ENCODE measurements at places on chromosomes 5 and 9.
A peak's percentile ranks its signal among the peaks of the same experiment; 100 is the strongest.

GRCh38 chr5:170860818-170861666 is 776 bp upstream of the RANBP17 start:
- no peak for DNase-seq

DNA sequence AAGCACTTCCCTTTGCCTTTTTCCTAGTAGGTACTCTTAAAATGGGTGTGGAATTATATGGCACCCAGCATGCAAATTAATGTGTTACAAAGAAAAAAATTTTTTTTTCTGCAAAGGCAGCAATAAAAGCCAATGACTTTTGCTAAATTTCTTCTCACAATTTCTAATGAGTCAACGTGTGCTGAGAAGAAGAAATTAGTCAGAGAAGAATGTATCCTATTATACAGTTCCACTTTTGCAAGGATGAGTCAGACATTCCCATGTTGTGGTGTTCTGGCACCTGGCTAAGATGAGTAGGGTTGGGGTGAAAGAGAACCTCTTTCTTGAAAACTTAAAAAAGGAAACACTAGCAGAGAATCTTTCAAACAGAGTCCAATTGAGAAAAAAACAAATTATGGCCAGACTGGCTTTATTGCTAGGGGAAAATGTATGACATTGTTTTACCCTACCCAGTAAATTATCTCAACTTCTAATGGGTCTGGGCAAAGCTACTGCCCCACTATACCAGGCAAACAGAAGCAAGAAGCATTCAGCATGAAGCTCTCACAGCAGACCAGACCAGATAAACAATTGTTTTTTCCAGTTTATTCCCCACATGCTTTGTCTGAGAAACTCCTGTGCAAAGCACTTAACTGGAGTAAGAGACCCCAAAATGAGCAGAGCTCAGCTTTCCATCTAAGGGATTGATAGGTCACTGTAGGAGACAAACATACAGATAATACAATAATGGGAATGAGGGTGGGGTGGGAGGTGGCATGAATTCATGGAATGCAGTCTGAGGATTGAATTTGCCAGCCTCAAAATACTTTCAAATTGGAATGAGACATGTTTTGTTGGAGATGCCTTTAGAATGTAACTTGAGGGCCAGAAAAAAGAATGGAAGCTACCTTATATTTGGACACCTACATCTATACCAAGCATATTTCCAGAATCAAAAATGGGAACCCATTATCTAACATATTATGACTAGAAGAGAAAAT is 220.8 kb upstream of the RFX3 start:
- no peak for DNase-seq

GRCh38 chr5:174446988-174447387 is 277.4 kb upstream of the MSX2 start:
- no peak for DNase-seq

- no peak for DNase-seq
Observed at GRCh38 chr9:126376311-126377175, 49.9 kb downstream of the MVB12B start.

- no peak for DNase-seq
Observed at GRCh38 chr9:129665389-129665775, at the start of gene PRRX2. Gene PRRX2 (plus strand): TSS chr9:129665647. CDS start chr9:129665868, 221 bp downstream.

DNA sequence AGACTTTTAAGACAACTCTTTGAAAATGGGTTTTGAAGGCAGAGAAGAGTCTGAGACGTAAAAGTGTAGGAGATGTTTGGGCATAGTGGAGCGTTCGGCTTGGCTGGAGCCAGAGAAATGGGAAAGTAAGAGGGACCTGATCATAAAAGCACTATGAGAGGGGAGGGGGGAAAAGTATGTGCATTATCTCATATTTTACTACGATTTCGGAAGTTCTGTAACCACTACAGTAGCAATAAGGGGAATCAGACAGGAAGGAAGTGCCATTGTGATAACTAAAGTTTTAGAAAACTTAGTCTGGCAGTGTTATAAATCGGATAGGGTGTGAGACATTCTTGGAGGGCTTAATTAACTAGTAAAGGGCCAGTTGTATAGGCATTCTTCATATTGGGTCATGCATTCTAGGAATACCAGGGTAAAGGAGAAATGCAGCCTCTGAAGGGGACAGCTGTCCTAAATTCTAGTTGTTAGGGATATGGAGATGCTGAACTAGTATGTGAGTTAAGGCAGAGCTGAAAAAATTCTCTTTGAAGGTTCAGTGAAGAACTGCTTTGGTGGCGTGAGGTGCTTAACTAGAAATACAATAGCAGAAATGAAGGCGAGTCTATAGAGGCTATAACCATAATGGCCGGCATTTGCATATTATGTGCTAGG is 83.8 kb upstream of the FREM1 start:
- no peak for DNase-seq

GRCh38 chr5:40437452-40437861 is 242.3 kb upstream of the PTGER4 start:
- peak; percentile 9 for DNase-seq

- no peak for DNase-seq
Observed at GRCh38 chr5:29321591-29321990, 1871.9 kb upstream of the CDH6 start.

- no peak for DNase-seq
Observed at GRCh38 chr5:55159763-55160492, at the start of gene GPX8. Gene GPX8 (plus strand): TSS chr5:55160171. CDS start chr5:55160193, 22 bp downstream.

- no peak for DNase-seq
Observed at GRCh38 chr9:18632632-18633403, 158.9 kb downstream of the ADAMTSL1 start.

DNA sequence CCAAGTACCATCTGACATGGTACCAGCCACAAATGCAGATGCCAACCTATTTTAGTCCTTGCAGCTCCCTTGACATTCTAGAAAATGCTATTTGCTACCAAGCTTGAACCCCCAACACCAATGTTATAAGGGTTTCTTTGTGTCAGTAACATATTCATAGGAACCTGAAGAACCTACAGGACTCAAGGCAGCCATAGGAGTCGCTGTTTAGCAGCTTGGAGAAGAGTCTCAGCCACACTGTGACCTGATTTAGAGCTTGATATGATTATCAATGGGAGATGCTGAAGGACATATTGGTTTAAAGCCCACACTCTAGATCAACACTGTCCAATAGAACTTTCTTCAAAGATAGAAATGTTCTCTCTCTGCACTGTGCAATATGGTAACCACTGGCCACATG is 6.4 kb upstream of the ZFR start:
- DNase-seq = no peak

DNA sequence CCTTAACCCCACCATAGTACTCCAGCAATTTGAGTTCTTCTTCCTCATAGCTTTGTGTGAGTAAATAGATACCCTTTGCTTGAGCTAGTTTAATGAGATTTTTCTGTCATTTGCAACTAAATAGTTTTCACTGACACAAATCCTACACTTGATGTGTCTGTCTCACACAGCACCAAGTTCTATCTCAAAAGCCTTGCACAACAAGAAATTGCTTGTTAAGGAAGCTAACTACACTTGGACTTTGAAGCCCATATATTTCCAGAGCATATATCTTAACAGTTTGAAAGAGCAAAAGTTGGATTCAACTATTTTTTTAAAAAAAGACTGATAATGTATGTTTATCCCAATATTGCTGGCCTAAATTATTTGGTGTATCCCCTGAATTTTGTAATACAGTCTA is 459.2 kb downstream of the ACTL7B start:
- no peak for DNase-seq

GRCh38 chr9:17236147-17236546 is 101.3 kb downstream of the CNTLN start:
- DNase-seq = no peak

DNA sequence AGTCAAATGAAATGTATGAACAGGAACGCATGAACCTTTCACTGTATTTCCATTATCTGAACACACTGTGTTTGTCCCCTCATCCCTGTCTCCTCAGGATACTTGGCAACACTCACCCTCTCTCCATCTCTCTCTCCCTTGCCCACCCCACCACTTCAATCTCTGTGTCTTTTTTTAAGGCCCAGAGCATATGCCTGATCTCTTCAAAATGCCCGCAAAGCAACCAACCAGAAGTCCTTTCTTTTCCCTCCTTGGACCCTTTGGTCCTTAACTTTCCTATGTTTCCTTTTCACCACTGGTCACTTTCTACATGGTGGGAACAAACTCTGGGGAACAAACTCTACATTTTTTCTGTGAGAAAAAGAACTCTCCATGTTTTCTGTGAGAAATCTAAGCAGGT is 3.2 kb upstream of the IRF1 start:
- DNase-seq = no peak

DNA sequence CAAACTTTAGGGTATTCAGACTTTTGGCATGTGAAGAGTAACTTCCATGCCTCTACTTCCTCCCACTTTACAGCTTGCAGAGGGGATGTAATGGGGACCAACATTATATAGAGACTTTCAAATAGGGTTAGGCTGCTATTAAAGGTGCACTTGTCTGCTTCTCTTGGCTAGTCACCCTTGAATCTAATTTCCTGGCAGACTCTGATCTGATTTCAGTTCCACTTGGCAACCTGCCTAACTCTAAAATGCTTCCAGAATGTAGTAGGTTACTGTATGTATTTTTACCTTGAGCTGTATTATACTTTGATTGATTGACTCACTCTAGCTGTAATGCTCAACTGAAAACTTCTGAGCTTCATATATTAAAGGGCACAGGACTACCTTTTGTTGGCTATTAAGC is 693.4 kb downstream of the KCTD16 start:
- no peak for DNase-seq

DNA sequence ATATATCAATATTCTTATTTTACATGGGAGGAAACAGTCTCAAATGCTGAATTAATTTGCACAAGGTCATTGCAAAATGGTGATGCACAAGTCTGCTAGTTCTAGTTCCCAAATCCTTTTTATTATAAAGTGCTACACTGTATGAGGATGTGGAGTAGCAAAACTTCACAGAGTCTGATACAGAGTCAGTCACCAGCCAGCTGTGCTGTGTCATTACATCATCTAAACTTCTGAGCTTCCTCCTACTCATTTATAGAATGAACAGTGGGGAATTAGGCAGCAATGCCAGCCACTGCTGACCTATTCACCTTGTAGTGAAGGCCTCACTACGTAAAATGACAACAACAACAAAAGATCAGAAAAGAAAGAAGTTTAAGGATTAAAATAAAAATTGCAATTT is 357.8 kb downstream of the TMEM167A start:
- DNase-seq = no peak

GRCh38 chr5:126198531-126198930 is 224.7 kb upstream of the GRAMD2B start:
- DNase-seq = no peak

DNA sequence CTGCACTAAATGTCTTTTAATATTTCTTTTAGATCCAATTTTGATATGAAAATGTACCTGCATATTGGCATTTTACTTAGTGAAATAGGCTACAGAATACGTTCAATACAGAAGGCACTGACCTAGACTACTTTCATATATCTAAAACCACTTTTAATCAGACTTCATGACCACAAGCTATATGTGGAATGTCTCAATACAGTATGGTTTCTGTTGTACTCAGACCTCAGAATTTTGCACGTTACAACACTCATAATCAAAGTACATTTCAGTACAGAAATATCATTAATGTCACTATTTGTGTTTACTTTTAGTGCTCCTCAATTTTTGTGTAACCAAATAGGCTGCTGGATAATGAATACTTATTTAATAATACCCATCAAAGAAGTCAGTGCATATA is 74.8 kb downstream of the MEF2C start:
- DNase-seq = no peak

- DNase-seq = no peak
Observed at GRCh38 chr5:66249920-66250319, 105.8 kb downstream of the SREK1 start.

DNA sequence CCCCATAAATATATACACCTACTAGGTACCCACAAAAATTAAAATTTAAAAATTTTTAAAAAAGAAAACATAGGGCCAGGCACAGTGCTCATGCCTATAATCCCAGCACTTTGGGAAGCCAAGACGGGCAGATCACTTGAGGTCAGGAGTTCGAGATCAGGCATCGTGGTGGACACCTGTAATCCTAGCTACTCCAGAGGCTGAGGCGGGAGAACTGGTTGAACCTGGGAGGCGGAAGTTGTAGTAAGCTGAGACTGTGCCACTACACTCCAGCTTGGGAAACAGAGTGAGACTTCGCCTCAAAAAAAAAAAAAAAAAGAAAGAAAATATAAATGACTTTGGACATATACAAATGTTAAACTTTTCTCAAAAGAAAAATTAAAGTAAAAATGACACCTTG is 33.3 kb upstream of the RNF38 start:
- DNase-seq = no peak

DNA sequence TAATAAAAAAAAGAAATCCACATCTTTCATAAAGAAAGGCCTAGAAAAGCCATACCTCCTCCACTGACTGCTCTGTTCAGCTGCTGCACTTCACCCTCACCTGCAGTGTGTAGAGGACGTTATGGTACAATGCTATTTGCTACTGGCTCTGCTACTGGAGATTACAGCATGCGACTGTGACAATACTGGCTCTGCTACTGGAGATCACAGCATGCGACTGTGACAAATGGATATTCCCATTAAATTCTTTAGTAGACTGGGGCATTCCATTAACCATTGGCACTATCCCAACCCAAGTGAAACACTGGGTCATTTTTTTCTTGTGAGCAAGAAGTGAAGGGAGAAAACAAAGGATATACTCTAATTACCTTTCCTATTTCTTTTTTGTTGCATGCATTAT is 1063.5 kb upstream of the DMAC1 start:
- DNase-seq = no peak

DNA sequence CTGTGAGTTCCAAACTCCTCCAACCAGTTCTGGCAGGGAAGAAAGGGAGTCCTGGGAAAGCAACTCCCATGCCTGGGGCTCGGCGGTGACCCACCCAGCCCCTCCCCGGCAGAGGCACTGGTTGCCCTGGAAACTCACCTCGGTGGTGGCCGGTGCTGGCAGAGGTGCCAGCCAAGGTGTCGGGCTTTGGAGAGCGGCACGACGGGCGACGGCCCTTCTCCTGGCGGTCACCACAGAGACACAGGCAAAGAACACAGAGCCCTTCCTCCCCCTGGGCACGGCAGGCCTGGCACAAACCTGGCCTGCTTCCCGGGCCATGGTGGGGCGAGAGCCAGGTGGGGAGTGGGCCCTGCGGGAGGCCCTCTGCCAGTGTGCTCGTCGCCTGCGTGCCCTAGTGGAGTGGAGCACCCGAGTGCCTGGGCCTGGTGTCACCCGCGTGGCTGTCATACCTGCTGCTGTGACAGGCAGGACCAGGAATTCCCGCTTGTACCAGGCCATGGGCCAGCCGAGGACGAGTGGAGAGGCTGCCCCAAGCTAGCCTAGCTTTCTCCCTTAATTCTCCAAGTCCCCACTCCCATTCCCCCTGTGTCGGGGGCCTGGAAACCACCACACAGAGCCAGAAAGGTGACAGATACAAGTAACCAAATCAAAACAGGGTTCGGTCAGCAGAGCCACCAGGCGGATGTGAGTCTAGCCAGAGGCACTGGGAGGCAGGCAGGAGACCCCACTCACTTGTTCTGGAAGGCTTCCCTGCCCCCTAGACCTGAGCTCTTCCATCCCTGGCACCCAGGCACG is 8.2 kb upstream of the RALGDS start:
- DNase-seq = no peak

DNA sequence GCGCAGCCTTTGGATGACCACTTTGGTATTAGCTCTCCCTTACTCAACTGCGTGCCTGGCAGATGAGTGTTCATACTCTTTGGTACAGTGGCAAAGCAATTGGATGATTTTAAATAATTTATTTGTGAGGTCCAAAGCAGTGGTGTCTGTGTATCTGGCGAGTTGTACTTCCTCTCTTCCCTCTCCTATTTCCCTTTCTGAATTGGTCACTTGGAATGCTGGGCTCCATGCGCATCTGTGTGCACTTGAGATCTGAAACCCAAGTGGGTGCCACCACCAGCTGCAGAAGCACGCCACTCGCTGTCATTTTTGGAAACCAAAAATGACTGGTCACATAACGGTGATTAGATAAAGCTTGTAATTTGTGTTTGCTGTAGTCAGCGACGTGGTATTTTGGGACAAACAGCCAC is 386.0 kb upstream of the KLF4 start:
- no peak for DNase-seq
